ENCODE measurements at places on chromosomes 12 and 14.
A peak's percentile ranks its signal among the peaks of the same experiment; 100 is the strongest.

- no peak for DNase-seq
Observed at GRCh38 chr12:92582475-92582874, 120.3 kb upstream of the PLEKHG7 start.

- DNase-seq = no peak
Observed at GRCh38 chr12:26182377-26182776, 13.0 kb upstream of the SSPN start.

DNA sequence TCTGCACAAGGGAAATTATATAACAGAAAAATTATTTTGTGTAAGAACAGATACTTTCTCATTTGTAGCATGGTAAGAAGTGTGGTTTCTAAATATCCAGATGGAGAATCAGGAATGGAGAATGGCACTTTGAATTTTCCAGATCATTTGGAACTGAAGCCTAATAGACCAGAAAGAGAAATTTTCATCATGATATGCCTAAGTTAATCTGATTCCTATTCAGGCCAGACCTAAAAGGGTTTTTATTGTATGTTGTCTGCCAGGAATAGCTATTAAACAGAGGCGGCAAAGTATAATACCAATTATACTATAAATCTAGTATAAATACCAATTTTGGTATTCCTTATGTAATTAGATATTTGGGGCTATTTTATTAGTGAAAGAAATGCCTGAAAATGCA, 382.7 kb upstream of the FAR2 start:
- no peak for DNase-seq

DNA sequence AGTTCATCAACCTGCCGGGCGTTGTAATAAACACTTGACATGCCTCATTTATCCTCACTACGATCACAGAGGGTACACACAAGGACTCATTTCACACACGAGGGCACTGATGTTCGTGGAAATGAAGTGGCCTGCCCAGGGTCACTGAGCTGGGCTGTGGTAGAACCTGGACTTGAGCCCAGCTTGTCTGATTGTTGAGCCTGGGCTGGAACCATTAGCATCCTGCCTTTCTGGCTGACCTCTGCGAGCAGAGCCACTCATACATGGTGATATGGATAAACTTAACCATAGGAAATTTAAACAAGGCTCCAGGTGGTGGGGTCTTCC, 16.6 kb upstream of the JDP2 start:
- DNase-seq = no peak

GRCh38 chr12:91577586-91578539, 395.2 kb upstream of the DCN start:
- no peak for DNase-seq

DNA sequence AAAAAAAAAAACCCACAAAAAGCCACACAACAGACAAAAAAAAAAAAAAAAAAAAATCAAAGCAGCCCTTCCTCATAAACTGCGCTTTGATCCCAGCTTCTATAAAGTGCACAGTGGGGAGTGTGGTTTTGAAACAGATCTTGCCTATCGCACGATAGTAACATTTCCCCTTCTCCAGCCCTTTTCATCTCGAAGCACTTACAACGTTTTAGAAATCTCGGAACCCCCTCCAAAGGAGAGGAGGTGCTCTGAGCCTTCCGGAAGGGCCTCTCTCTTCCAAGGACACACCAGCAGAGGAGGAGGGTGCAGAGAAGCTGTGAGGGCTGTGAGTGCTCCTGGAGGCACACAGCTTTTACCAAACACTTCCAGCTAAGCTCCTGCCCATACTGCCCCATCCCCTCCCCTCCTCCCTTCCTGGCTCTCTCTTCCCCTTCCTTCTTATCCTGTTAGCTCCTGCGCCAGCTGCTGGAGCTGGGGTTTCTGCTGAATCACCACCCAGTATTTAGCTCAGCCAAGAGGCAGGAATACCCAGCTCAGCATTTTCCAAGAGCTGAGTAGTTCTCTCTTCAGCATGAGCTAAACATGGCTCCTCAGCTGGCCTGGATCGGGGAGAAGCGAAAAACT, 28.4 kb downstream of the SLC7A8 start:
- DNase-seq = no peak

DNA sequence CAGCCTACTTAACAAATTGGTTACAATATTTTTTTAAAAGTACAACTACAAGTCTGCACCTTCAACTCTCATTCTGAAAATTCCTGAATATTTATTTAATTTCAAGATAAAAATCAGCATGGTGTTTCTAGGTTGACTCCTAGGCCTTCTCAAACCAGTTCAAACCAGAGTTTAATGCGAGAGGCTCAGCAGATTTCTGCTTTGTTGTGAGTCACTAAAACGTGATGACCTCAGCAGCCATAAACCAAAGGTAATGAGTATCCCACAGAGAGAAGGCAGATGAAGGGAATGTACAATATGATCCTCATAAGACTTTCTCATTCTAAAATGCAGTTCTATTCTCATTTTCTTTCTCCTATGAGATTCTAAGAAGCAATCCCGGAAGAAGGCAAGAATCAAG, 1.5 kb downstream of the PRDM4 start:
- DNase-seq = peak; percentile 19

DNA sequence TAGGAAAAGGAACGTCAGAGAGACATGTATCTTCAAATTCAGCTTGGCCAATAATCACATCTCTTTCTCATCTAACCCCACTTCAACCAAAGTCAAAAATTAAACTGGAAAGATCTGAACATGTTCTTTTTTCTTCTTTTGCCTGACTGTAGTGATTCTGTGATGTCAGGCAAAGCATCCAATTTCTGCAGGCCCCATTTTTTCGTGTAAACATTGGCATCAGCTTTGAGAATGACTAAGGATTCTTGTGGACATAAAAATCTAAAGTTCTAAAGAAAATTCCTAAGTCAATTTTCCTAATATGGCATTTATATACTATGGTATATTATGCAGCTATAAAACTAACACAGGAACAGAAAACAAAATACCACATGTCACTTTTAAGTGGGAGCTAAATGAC, 89.1 kb downstream of the STXBP6 start:
- DNase-seq = no peak

DNA sequence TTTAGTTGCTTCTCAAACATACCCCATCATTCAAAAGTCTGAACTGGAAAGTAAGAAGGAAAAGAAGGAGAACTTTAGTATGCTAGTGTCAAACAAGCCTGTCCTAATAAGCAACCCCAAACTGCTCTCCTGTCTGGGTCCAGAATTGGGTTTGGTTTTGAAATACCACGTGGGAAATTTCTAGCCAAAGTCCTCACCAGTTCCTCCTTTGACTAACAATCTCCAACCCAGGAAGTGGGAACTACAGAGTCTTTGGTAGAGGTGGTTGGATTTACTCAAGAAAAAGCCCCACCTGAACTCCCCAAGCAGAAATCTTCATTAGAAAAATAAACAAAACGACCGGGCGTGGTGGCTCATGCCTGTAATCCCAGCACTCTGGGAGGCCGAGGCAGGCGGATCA, 17.4 kb upstream of the EIF4B start:
- DNase-seq = no peak

- DNase-seq = no peak
Observed at GRCh38 chr14:86997271-86997670, 995.7 kb downstream of the GALC start.

- no peak for DNase-seq
Observed at GRCh38 chr14:104387022-104388010, 192.2 kb upstream of the C14orf180 start.

DNA sequence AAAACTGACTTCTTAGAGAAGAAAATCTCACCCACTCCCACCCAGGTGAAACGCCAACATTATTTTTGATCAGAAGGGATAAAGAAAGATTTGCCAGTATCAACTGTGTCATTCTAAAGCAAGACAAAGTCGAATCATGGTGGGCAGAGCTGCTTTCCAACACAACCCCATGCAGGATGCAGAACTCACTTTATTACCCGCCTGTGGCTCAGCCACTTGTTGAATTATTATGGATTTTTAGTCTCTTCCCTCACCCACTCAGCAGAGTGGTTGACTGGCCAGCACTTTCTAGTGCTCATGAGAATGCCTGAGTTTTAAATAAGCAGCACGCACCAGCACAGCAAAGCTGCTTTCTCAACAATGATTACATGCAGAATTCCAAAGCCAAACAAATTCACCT, 32.1 kb downstream of the CRACR2A start:
- DNase-seq = no peak

DNA sequence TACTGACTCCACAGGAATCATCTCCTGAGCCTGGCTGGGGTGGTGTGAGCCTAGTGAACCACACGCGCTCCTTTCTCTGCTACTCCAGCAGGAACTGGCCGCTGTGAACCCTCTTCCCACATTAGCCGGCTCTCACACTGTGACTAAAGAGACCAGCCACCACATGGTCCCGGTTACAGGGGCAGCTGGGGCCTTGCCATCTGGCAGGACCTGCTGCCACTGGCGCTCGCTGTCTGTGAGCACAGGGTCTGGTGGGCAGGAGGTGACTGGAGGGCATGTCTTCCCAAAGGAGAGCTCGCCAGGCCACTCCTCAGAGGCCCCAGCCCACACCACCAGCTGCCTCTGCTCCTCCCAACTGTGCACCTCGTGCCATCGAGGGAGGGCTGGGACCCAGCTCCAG, 99.3 kb downstream of the SINHCAF start:
- no peak for DNase-seq

DNA sequence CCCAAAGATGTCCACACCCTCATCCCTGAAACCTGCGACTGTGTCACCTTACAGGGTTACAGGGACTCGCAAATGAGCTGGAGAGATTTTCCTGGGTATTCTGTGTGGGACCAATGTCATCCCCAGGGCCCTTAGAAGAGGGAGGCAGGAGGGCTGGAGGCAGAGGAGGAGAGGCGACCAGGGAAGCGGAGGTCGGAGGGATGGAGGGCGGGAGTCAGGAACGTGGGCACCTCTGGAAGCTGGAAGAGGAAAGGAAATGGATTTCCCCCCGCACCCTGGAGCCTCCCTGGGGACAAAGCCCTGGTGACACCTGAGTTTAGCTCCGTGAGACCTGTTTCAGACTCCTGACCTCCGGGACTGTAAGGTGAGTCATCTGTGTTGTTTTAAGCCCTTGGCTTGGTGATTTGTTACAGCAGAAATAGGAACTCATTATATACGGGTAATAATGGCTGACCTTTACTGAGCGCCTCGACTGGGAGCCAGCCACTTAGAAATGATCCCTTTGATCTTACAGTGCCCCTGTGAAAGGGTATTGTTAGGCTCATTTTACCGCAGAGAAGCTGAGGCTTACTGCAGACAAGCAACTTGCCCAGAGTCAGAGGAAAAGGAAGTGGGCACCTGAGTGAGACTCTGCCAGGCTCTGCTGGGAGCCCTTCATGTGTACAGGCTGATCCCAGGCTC, 29.3 kb upstream of the FZD10 start:
- no peak for DNase-seq

DNA sequence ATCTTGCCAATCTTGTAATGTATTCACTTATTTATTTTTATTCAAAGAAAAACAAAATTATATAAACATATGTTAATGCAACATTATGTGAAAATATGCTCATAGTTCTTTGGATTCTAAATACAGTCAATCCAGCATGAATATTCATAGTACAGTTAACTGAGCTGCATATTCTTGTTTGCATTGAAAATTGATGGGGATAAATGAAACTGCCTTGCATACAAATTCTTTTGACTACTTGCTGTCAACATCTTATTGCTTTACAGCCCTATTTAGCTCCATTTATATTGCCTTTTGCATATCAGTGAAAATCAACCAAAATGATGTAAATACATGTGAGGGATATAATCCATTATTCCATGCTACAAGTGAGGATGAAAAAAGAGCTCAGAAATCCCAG, 135.3 kb downstream of the CCER1 start:
- DNase-seq = no peak

- DNase-seq = no peak
Observed at GRCh38 chr14:93240678-93241000, 33.6 kb downstream of the UBR7 start.

GRCh38 chr12:59452259-59452658, 143.6 kb upstream of the SLC16A7 start:
- DNase-seq = no peak

- DNase-seq = no peak
Observed at GRCh38 chr14:56630707-56631106, 51.1 kb downstream of the TMEM260 start.
